ENCODE measurements at places on chromosomes 7 and 10.

DNA sequence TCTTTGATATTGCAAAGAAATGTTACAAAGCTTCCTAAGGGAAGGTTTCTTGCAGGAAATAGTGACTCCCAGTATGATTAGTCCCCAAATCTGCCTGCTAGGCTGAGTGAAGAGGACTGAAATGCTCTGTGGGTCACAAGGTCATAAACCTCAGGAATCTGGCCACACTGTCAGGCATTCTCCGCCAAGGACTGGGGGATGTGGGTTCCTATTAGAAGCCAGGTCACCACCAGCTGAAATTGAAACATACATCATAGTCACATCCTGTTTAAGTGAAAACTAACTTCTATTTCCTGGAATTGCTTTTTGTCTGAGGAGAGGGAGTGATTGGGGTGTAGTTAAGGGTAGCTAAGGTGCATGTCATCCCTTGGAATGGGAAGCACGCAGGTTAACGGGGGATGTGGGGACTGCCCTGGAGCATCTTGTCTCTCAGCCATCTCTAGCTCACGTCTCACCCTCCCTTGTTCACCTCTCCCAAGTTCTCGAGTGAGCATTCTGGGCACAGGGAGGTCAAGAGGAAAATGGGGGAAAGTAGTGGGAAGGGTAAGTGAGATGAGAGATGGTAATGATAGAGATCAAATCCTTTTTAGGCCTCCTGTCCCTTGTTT lies 12.0 kb upstream of the GSAP start:
- DNase-seq = no peak

- no peak for DNase-seq
Observed at GRCh38 chr7:50512384-50512783, 52.8 kb downstream of the DDC start.

DNA sequence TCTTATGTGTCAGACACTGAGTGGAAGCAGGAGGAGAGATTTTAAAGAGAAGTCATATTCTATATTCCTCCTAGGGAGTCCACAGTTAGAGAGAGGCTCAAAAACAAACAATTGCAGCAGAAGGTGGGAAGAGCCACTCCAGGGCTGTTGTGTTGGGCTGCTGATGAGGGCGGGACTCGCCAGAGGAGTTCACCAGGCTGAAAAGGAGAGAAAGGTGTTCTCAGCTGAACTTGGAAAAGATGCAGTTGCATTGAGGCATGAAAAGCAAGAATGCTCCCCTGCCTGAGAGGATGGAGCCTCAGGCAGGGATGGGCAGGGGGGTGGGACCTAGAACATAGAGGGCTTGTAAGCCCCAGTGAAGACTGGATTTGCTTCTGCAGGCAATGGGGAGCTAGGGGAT lies 324.2 kb downstream of the CXCL12 start:
- DNase-seq = no peak

DNA sequence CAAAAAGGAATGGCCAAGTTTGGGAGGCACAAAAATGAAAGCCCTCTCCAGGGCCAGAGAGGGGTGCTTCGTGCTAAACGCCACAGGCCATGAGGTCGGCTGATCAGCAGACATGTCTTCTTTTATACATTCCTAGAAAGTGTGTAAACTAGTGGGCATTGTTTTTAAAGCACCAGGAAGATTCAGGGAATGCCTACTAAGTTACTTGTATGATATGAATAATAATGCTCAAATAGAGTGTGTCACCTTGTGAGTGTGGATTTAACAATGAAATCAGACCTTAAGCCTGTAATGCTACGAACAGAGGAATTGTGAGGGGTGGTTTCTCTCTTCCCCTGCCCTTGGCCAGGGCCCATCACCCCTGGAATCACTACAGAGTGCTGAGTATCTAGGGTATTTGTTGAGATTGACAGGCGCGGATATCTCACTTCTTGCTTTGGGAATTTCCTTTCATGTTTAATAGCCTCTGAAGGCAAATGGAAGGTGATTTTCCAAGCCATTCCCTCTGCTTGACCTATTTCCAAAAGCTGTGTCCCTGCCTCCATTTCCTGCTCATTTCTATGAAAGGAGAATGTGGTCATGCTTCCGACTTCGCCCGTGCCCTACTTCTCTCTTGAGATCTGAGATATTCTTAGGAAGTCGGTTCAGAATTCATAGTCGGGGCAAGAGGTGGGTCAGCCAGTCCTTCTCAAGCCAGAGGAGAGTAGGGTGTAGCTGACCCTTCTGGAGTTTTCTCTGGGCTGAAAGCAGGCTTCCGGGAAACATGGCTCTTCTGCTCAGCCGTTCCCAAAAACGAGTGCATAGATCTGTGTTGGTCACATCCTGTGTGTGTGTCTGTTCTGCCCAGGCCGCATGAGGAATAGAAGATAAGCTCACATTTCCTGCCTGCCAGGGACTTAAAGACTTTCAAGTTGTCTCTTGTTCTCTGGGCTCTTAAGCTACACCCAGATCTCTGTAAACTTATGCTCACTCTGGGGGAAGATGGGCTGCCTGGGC lies 167.8 kb upstream of the ITGB1 start:
- DNase-seq = no peak

- DNase-seq = no peak
Observed at GRCh38 chr10:119575506-119575905, 21.3 kb downstream of the TIAL1 start.

DNA sequence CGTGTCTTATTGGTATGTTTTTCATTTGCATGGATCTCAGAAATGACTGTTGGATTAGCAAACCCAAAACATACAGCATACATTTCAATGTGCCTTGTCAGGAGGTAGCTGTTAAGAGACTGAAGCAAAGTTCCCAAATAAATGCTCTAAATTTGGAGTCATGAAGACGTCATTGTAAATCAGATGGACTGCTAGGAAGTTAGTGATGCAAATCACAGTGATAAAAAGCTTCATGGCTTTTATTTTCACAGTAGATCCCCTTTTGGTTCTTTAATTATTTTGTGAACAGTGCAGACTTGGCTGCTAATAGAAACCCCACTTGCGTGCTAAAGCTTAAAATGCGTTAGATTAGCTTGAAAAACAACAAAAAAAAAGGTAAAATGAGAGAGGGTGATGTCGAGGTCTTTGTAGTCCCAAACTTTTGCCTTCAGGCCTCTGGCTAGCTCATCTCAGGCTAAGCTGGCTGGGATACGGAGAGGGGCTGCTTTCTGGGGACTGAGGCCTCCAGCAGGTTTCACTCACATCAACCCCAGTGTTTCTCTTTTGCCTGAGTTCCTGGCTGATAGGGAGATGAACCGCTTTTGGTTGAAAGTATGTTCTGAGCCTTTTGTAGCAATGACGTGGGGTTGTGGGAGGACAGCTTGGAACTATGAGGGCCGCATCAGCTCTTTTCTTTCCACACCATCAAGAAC lies 107.1 kb upstream of the CDCA7L start:
- DNase-seq = no peak

- DNase-seq = no peak
Observed at GRCh38 chr10:34615770-34616169, 199.3 kb downstream of the PARD3 start.

DNA sequence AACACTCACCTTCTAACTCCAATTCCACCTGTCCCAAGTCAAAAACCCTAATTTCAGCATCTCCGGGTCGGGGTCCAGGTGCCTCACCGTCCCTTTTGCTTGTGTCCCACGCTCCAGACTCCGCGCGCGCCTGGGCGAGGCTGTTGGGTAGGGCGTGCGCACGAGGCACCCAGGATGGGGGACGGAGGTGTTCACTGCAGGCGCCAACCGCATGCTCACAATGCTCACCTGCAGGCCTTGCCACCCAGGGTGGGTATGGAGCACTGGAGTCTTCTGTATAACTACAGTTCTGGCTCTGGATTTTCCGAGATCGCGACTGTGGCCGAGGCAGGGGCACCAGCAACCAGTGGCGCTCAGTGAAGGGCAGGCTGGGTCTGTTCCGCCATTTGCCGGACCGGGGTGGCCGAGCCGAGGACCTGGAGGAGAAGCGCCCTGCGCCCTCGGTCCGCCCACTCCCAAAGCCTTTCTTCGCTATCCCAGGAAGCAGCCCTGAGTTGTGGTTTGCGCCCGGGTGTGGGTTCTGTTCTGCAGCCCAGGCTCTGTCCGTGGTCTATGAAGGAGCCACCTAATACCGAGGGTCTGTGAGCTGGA lies 8.7 kb downstream of the FAM200A start:
- DNase-seq = no peak

DNA sequence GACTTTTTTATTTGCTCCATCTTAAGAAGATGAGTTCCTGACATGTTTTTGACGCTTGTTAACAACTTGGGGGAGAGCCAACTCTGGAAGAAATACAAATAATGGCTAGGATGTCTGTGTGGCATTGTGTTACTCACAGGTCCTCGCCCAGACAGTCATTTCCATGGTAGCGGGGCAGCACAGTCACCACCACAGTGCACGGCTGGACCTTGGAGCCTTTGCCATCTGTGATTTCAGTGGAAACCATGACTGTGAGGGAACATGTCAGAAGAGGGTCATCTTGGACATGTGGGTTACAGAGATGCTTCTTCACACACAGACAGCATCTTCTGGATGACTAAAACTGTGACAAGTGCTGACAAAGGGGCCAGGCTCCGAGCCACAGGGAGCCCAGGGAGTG lies 74.5 kb downstream of the PKD1L1 start:
- DNase-seq = no peak

DNA sequence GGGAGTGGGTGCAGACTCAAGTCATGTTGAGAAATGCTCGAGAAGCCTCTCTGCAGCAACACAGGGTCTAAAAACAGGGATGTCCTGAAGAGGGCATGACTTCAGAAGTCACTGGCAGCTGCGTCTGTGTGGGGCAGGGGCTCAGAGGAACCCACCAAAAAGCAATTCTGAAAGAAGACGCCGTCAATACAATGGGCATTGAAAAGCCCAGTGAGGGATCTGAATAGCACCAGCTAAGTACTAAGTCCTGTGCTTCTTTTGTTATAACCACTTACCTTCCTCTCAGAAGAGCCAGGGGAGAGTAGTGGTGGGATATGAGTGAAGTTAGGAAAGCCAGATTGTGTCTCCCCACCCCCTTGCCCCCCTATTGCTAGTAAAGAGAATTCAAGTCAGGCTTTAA lies 137.2 kb downstream of the INHBA start:
- DNase-seq = no peak
